ENCODE measurements at places on chromosomes 3 and 15. TPM values are rescaled to one million over a fixed set of nuclear protein-coding genes. Genes with fewer than 3 reads are reported as not detected.

The MUSTN1 gene
- total RNA-seq, result 5.1 TPM

The GPR160 gene
- 17.7 TPM for total RNA-seq

The C3orf20 gene
- total RNA-seq, result 0.34 TPM

The ECE2 gene
- not detected for total RNA-seq

The TMEM41A gene
- total RNA-seq, result 23.7 TPM

The CHRNA7 gene
- not detected for total RNA-seq

The DENND6A gene
- total RNA-seq, result 37.6 TPM

The RNU5B-1 gene
- total RNA-seq, result 21.7 TPM

The CELSR3 gene
- 2.5 TPM for total RNA-seq

The KCNMB3 gene
- 6.1 TPM for total RNA-seq

The GOLGA8T gene
- not detected for total RNA-seq

The ACP3 gene
- total RNA-seq, result 0.39 TPM

The SMCO1 gene
- not detected for total RNA-seq

The CACNA1D gene
- total RNA-seq, result not detected

The LIPC gene
- total RNA-seq, result not detected
